MG63 (cell line): ENCODE measurements at places on chromosomes 7 and 10. TPM values are rescaled to one million over a fixed set of nuclear protein-coding genes. Genes with fewer than 3 reads are reported as not detected.

The LEP gene
- not detected in 2 replicates for total RNA-seq

The PDE1C gene
- 32.4 and 50.1 TPM in 2 replicates for total RNA-seq

The C10orf95 gene
- not detected in 2 replicates for total RNA-seq

The ACTL6B gene
- not detected in 2 replicates for total RNA-seq

The CXCL12 gene
- total RNA-seq = 16.5 and 18.6 TPM in 2 replicates

The SRI gene
- total RNA-seq = 84.4 and 102 TPM in 2 replicates

The SLC39A12 gene
- 0.23 TPM in 1 of 2 replicates, not detected in the other for total RNA-seq

The MYL10 gene
- not detected in 2 replicates for total RNA-seq

The GATA3 gene
- not detected in 2 replicates for total RNA-seq

The DKK1 gene
- 403 and 429 TPM in 2 replicates for total RNA-seq

The PRPF18 gene
- 18.3 and 23.8 TPM in 2 replicates for total RNA-seq

The AGFG2 gene
- total RNA-seq = 5.8 and 10.2 TPM in 2 replicates

The TLX1 gene
- not detected in 2 replicates for total RNA-seq

The IFIT2 gene
- 14.3 and 18.7 TPM in 2 replicates for total RNA-seq

The PAX4 gene
- total RNA-seq = not detected in 2 replicates

The ADGRA1 gene
- total RNA-seq = not detected in 2 replicates

The GFRA1 gene
- total RNA-seq = 27.6 and 47.6 TPM in 2 replicates

The UNC5B gene
- 8.0 and 11.4 TPM in 2 replicates for total RNA-seq

The NME8 gene
- not detected in 2 replicates for total RNA-seq

The TFR2 gene
- total RNA-seq = 0.33 TPM in 1 of 2 replicates, not detected in the other

The PNLIPRP3 gene
- total RNA-seq = not detected in 2 replicates

The FAM20C gene
- total RNA-seq = 48.3 and 52.6 TPM in 2 replicates

The FEZF1 gene
- not detected in 2 replicates for total RNA-seq

The BTBD16 gene
- total RNA-seq = not detected in 2 replicates

The HGF gene
- 41.0 and 50.8 TPM in 2 replicates for total RNA-seq

The TAS2R4 gene
- not detected in 2 replicates for total RNA-seq

The VWA2 gene
- total RNA-seq = not detected in 2 replicates

The SEMA3E gene
- total RNA-seq = 1.5 TPM in 1 of 2 replicates, not detected in the other

The BRAT1 gene
- 43.2 and 59.7 TPM in 2 replicates for total RNA-seq
